CD14-positive monocyte (primary cell): ENCODE measurements at places on chromosomes 13 and 19. TPM values are rescaled to one million over a fixed set of nuclear protein-coding genes. Genes with fewer than 3 reads are reported as not detected.

The CYP4F11 gene
- polyA plus RNA-seq: not detected

The COL5A3 gene
- polyA plus RNA-seq: not detected

DNA sequence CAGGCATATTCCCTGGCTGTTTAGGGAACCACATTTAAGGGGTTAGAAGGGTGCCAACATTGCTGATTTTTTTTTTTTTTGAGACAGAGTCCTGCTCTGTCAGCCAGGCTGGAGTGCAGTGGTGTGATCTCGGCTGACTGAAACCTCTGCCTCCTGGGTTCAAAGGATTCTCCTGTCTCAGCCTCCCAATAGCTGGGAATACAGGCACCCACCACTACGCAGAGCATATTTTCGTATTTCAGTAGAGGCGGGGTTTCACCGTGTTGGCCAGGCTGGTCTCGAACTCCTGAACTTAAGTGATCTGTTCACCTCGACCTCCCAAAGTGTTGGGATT, 7.8 kb upstream of the CRX start:
- no peak for DNase-seq

The ECSIT gene
- 26.4 TPM for polyA plus RNA-seq

DNA sequence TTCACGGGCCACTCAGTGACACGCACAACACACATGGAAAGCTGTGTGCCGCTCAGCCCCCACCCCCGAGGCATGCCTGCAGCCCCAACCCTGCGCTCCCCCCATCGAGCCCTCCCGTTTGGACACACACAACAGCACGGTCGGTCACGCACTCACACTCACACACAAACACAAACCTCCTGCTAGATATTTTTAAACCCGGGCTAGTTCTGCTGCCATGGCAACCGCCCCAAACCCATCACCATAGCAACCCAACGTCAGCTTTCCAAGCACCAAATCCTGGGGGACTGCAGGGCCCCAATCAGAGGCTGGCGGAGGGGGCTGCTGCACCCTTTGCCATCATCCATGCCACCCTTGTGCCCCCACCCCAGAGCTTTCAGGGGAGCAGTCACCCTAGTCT, 2.5 kb upstream of the NOVA2 start:
- no peak for DNase-seq

DNA sequence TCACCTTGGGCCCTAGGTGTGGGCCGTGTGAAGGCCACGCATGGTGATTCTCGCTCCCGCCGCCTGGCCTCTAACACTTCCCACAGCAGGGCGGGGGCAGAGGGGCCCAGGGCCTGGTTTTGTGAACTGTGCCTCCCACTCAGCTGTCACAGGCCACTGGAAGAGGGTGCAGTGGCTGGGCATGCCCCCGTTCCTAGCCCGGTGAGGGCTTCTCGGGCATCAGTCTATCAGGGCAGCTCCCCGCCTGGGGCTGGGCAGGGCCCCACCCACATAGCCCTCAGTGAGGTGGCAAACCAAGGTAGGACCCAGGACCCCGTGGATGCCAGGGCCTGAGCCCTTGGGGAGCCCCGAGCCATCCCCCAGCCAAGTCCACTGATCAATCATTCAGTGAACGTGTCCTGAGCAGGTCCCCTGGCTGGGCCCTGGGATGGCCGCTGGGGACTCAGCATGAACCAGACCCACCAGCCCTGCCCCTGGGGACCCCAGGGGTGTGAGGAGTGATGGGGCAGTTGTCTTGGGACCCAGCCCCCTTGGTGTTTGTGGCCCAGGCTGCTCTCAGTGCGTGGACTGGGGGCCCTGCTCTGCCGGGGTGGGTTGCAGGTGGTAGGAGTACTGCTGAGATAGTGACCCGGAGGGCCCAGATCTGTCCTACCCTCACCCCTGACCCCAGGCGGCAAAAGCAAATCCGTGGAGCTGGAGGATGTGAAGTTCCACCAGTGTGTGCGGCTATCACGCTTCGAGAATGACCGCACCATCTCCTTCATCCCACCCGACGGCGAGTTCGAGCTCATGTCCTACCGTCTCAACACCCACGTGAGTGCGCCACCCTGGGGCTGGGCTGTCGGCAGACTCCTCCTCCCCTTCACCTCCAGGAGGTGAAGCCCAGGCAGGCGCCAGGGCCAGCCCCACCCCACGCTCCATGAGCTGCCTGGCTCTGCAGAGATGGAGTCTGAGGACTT, 29.4 kb downstream of the AP1M1 start:
- no peak for DNase-seq

The LILRA1 gene
- 136 and 141 TPM in 2 replicates for polyA plus RNA-seq

The OR7G2 gene
- not detected for polyA plus RNA-seq
